ENCODE measurements at places on chromosomes 1 and 21.

- DNase-seq: no peak
These were observed 155.5 kb downstream of the KCNH1 start for GRCh38 chr1:210978316-210978973.

DNA sequence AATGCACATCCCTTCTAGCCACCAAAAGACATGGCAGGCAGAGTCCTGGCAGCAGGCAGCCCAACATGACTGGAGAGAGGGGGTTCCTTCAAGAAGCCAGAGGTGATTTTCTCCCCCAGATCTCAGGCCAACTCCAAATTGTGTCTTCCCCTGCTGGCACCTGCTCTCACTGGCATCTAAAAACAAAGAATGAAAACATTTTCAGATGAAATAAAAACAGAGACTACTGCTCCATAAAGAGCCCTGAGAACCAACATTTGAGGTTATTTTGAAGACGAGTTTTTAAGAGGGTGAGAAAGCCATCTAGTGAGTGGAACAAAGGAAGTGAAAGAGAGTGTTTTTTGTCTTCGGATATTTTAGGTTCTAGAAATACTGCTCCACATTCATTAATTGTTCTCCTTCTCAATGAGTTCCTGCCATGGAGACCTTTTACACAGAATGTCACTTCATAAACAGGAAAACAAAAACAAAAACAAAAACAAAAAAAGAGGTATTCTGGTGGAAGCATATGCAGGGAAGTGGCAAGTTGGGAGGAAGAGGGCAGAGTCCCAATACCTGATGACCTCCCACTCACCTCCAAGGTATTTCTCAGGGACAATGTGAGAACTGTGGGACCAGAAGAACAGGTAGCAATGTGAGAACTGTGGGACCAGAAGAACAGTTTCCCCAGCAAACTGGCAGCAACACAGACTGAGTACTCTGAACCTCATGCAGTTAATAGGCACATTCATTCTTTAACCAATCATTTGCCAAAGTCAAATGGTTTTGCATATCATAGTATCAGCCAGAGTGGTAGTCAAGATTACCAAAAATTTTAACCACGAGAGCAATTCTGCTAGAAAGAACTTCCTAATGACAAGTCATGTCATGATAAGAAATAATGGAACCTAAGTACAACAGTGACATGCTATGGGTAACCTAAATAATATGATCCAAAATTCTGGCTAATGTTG lies 50.0 kb downstream of the KIAA0319L start:
- DNase-seq: no peak

DNA sequence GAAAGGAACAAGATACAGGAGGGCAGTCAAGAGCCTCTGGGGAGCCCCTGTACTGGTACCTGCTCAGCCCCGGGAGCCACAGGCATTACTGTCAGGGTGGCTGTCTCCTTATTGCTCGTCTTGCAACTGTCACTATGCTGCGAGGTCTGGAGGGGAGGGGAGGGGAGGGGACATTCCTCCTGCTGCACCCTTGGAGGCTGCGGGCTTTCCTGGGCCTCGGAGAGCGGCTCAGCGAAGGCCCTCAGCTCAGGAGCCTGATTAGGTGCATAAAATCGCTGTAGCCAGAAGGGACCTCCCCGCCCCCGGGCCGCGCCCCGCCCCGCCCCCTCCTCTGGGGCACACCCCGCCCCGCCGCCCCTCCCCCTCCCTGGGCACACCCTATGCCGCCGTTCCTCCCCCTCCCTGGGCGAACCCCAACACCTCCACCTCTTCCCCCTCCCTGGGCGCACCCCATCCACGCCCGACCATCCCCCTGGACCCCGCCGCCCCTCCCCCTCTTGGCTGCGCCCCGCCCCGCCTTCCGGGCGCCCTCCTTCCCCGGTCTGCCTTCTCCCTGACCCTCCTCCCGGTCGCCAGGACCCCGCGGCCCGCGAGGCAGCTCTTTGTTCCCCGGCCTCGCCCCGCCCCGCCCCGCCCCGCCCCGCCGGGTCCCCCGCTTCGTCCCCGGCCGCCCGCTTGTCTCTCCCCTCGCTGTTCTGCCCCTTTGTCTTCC lies 35.5 kb downstream of the CACHD1 start:
- peak; percentile 81 for DNase-seq

DNA sequence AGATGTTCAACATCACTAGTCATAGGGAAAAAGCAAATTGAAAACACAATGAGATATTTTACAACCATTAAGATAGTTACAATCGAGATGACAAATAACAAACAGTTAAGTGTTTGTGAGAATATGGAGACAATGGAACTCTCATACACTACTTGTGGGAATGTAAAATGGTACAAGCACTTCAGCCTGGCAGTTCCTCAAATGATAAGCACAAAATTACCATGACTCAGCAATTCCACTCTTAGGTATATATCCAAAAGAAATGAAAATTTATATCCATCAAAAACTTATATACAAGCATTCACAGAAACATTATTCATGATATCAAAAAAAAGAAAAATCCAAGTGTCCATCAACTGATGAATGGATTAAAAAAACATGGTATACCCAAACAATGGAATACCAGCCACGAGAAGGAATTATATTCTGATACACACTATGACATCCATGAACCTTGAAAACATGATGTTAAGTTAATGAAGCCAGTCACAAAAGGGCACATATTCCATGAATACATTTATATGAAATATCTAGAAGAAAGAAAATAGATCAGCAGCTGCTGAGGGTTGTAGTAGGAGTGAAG lies 76.4 kb downstream of the EVI5 start:
- DNase-seq: no peak

GRCh38 chr1:154190550-154190949 lies 1.4 kb downstream of the TPM3 start:
- no peak for DNase-seq

DNA sequence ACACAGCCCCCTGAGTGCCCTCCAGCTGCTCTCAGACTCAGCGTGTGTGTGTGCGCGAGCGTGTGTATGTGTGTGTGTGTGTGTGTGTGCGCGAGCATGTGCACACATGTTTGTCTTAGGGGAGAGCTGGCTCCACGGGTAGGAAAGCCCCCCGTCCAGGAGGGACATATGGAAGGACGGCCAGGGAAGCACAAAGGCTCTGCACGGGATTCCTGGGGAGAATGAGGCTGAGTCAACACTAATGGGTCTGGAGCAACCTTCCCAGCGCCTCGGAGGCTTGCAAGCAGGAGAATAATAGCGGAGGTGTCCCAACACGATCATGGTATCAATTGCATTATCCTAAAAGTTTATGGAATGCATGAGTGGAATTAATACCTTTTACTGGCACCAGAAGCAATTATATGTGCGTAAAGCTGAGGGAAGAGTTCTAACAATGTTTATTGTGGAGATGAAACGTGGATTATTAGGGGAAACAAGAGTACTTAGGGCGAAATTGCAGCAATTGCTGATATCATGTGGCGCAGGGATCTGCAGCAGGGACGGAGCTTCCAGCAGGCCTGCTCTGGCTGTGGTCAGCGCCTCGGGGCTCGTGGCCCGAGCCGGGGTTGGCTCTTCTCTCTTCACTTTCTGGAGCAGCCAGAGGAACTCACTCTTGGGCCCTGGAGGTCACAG lies 40.3 kb upstream of the CCDC27 start:
- no peak for DNase-seq

DNA sequence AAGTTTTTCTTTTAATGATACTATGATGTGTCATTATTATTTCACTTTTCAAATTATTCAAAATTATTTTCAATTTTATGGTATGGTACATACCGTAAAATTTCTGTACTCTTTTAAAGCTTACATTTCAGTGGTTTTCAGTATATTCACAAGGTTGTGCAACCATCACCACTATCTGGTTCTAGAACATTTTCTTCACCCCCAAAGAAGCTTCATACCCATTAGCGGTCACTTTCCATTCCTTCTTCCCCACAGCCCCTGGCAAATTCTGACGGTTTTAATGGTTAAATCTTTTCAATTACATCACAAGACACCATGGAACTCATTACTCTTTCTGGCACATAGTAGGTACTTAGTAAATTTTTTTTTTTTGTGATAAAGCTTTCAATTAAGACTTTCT lies 22.8 kb upstream of the ATP5PO start:
- DNase-seq: no peak

- DNase-seq: no peak
These were observed 572.4 kb upstream of the NCAM2 start for GRCh38 chr21:20425856-20426255.

- no peak for DNase-seq
These were observed 1.2 kb downstream of the TUT4 start for GRCh38 chr1:52551507-52552235.

DNA sequence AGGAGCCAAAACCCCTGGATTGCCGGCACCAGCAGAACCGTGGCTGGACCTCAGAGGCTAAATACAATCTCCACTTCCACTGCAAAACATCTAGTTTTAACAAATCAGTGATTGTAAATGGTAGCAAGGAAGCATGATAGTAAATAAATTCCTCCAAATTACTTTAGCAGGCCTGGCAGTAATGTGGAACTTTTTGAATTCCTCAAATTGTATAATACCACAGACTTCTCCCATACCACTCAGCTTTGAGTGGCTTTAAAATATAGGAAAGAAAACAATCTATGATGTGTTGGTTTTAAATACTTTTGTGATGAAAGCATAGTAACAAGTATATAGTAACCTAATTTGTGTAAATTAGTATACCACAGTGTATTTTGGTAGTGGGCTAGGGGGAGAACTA lies 34.1 kb downstream of the NIBAN1 start:
- DNase-seq: no peak
